ENCODE measurements at places on chromosomes 1 and 21. TPM values are rescaled to one million over a fixed set of nuclear protein-coding genes. Genes with fewer than 3 reads are reported as not detected.

- no peak for DNase-seq
Measured at GRCh38 chr21:19712441-19712840, 1285.8 kb upstream of the NCAM2 start.

- DNase-seq = no peak
Measured at GRCh38 chr21:40678681-40679284, 168.2 kb downstream of the DSCAM start.

GRCh38 chr1:12521096-12521495 is 96.9 kb downstream of the DHRS3 start:
- no peak for DNase-seq

The FCER1G gene
- polyA plus RNA-seq = 15.2 TPM

- DNase-seq = no peak
Measured at GRCh38 chr1:97160818-97161217, 439.2 kb downstream of the PTBP2 start.

The SPATA1 gene
- polyA plus RNA-seq = 2.1 TPM

DNA sequence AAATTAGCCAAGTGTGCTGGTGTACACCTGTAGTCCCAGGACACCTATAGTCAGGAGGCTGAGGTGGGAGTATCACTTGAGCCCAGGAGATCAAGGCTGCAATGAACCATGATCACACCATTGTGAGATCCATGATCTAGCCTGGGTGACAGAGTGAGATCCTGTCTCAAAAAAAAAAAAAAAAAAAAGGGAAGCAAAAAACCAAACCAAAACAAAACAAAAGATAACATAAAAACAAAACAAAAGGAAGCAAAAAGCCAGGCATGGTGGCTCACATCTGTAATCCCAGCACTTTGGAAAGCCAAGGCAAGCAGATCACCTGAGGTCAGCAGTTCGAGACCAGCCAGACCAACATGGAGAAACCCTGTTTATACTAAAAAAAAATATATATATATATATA is 9.4 kb upstream of the AKR1A1 start:
- no peak for DNase-seq

GRCh38 chr21:34546542-34546941 is 34.5 kb upstream of the KCNE1 start:
- DNase-seq = no peak

DNA sequence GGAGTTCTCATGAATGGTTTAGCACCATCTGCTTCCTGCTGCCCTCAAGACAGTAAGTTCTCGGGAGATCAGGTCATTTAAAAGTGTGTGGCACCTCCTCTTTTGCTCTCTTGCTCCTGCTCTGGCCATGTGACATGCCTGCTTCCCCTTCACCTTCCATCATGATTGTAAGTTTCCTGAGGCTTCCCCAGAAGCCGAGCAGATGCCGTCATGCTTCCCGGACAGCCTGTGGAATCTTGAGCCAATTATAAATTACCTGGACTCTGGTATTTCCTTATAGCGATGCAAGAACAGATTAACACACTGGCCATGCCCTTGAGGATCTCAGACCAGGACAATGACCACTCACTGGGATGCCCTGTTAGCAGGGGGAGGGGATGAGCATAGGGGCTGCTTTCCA is 212.3 kb downstream of the MATN1 start:
- DNase-seq = no peak

GRCh38 chr1:174167265-174167803 is 8.0 kb downstream of the RABGAP1L start:
- DNase-seq = no peak

The DLGAP3 gene
- 3.0 TPM for polyA plus RNA-seq

DNA sequence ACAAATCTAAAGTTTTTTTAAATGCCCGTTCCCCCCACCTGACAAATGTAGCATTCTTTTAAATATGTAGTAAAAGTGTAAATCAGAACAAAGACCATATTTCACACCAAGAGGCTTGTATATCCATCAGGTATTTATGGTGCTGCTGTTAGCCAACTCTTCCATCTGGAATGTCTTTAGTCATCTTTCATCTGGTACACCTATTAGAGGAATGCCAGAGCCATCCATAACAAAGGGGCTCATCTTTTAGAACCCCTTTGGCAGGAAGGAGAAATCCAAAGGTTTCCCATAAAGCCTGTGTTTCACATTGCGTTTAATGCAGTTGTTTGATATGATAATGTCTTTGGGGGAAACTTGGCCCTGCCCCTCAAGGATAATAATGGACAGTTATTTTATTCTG is 79.3 kb upstream of the C1orf87 start:
- no peak for DNase-seq

The CTSK gene
- polyA plus RNA-seq = 30.6 TPM

GRCh38 chr1:20279509-20279908 is 11.2 kb upstream of the VWA5B1 start:
- no peak for DNase-seq

The TCHHL1 gene
- polyA plus RNA-seq = not detected

DNA sequence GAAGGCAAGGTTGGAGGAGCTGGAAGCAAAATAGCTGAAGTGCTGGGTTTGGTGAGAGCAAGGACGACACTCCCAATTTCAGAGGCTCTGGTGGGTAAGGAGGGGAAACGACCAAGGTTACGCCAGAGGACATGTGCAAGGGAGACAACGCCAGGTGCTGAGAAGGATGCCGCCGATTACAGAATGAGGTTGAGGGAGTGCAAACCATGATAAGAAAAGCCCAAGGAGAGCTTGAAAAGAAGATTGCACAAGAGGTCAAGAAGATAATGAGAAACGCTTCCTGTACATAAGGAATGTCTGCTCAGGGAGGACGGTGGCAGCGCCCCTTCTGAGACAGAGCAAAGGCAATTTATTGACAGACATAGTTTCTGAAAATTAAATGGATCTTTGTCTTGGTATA is 382.0 kb upstream of the PROX1 start:
- no peak for DNase-seq

The TNFAIP8L2 gene
- 1.2 TPM for polyA plus RNA-seq

DNA sequence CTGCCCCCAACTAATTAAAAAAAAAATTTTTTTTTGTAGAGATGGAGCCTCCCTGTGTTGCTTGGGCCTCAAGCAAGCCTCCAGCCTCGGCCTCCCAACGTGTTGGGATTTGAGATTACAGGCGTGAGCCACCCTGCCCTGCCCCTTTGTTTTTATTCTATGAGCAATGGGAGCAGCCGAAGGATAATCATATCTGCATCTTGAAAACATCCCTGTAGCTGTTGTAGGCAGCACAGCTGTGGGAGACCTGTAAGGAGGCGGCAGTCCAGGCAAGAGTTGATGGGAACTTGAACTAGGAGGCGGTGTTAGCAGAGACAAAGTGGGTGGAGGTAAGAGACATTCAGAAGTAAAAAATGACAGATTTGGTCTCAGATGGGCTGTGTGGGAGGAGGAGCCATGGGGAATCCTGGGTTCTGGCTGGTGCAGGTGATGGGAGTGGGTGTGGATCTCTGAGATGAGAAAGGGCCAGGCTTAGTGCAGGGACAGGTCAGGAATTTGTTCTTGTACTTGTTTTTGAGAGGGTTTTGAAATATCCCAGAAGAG is 31.3 kb downstream of the STUM start:
- no peak for DNase-seq

- DNase-seq = no peak
Measured at GRCh38 chr1:32055416-32055815, 17.3 kb upstream of the TMEM39B start.

The TTC22 gene
- 6.8 TPM for polyA plus RNA-seq

GRCh38 chr1:205497351-205497750 is 7.1 kb upstream of the CDK18 start:
- DNase-seq = no peak

DNA sequence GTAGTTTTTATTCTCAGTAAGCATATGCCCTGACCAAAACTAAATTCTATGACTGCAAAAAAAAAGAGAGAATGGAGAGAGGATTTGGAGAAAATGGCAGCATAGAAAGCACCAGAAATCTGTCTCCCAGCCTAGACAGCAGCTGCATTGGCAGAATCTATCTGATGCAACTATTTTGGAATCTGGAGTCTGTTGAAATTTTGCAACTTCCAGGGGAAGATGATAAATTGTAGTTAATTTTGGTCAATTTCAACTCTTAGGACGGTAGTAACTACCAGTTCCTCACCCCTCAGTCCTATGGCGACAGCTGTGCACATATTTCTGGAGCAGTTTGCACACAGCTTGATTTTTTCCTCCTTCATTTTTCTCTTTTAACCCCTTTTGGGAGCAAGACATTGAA is 10.9 kb downstream of the EXO5 start:
- no peak for DNase-seq

DNA sequence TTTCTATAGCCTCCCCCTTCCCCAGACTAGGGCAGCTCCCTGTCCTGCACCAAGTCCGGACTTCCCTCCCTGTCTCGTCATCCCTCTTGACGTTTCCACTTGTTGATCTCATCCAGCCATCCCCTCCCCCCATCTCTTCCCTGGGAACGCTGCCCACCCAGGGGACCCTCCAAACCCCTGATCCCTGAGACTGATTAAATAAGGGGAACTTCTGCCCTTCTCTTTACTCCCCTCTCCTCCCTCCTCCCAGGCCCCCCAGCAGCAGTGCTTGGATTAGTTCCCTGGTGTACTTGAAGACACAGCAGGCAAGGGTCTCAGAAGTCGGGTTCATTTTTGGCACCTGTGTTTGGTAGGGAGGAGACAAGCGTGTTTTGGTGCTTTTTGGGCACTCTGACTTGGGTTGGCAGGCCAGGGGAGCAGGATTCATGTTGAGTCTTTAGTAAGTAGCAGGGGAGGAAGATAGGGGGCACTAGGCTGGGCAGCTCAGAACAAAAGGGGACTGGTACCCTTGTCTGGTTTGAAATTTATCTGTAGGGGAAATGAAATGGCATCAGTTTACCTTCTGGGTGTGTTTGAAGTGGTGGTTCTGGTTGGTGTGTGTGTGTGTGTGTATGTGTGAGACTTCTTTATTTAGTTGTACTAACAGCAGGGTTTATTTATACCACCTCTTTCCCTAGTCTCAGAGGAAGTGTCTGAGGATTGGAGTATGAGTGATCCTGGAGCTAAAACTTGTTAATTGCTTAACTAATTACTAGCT is 11.1 kb downstream of the VANGL2 start:
- no peak for DNase-seq

The AADACL3 gene
- polyA plus RNA-seq = not detected

The CRYZL1 gene
- 58.0 TPM for polyA plus RNA-seq

Data from right renal pelvis (tissue), 4 donors.